ENCODE measurements at places on chromosomes 2 and 18.

- no peak for DNase-seq
Observed at GRCh38 chr2:60516383-60516811, 37.1 kb downstream of the BCL11A start.

DNA sequence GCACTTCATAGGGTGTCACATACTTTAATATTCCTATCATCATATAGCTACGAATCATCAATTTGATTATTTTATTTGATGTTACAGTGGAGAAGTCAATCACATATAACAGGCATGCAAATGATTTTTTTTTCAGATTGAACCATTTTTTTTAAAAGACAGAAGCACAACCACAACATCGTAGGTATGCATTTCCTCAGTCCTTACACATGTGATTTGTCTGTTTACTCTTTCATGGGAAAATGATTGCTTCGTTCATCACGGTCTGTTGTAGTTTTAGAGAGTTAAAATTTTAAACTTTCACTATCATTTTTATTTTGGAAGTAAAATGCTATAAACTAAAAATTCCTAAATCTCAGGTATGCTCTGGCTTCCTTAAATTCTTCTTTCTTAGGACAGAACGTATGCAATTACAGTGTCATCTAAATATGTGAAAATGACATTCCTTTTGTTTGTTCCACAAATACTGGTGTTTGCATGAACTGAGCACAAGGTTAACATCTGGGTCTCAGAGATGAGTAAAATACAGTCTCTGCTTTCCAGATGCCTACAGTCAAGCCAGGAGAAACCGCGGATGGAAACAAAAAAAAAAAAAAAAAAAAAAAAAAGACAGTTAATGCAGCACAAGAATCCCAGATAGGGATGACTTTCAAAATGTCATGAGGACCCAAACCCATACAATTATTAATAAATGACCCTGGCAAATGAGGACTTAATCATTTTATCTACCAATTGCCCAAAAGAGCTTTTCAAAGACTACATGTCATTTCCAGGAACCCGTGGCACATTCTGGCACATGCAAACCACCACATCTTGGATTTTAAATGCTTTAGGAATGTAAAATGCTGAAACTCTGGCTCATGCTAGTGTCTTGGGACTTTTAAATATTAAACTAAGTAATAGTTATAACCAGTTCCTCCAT is 201.2 kb downstream of the LRP1B start:
- DNase-seq, result no peak

DNA sequence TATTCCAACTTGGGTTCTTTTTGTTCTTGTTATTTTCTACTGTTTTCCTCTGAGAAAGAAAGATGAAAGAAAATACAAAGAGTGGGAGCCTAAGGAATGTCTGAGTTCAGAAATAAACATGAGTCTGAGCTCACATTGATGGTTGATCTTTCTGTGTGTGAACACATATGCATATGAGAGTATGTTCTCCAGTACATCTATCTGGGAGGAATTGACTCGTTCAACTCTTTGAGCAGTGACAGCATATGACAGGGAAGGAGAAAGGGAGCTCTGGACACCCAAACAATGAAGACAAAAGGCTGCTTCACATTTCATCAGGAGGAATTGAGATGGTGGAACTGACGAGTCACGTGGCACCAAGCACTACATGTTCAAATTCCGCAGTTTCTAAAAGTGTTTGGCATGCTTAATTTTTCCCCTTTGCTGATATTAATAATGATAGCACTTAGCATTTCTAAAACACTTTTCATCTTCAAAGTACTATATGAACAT is 229.8 kb upstream of the ACVR2A start:
- DNase-seq, result no peak

DNA sequence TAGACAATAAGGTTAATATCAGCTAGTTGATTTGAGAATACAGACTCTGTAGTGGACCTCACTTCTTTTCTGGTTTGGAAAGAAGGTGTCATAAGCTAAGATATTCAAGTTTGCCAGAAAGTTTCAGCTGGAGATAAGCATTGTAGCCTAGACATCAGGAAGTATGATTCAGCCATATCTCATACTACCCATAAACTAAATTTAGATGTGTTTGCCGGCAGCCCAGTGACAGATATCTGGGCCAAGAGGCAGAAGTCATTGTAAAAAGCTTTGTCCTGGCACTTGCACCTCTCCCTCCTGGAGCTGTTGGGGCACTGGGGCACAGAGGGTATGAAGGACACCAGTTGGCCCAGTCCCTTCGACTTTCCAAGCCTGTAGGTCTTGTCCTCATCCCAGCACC is 128.0 kb downstream of the EPHA4 start:
- DNase-seq, result no peak

DNA sequence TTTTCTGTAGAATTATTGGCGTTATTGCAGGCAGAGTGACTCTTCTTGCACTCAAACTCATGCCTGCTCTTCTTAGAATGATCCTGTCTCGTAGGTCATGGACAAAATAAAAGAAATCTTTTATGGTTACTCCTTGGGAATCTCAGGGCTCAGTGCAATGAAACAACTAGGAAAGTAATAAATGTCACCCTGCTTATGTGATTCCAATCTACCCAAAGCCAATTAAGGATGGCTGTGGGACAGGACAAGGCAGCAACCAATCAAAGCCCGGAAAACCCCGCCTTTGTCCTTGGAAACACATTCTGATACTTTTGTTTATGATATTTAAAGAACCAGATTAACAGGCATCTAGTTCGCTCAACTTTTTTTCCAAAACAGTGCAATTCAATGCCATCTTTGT is 53.0 kb downstream of the GRB14 start:
- DNase-seq, result no peak

DNA sequence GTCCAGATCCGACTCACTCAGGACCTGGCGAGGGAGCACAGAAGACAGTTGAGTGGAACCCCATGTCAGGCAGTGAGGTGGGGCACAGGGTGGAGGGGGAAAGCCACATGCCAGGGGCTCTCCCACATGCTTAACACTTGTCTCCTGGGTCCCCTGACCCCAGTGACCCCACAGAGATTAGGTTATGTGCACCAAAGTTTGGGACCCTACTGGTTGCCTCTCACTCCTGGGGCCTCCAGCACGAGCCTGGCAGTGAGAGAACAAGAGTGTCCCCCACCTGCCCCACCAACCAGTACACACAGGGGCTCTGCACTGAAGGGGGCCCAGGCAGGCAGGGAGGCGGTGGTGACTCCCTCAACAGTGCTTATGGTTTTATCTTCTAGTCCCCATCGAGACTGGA is 58.3 kb downstream of the CIB4 start:
- no peak for DNase-seq

DNA sequence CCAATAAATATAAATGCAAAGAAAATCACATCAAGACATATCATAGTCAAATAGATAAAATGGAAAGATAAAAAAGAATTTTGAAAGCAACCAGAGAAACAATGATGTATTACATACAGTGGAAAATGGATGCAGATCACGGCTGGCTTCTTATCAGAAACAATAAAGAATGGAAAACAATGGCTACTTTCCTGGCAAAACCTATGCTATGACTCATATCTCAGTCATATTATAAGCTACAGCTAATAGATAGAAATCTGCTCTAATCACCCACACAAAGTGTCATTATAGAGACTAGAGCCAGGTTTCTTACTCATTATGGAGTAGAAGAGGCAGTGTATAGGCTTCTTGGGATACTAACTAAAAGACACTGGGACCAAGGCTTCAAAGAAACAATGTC is 93.5 kb upstream of the TACR1 start:
- DNase-seq, result no peak

DNA sequence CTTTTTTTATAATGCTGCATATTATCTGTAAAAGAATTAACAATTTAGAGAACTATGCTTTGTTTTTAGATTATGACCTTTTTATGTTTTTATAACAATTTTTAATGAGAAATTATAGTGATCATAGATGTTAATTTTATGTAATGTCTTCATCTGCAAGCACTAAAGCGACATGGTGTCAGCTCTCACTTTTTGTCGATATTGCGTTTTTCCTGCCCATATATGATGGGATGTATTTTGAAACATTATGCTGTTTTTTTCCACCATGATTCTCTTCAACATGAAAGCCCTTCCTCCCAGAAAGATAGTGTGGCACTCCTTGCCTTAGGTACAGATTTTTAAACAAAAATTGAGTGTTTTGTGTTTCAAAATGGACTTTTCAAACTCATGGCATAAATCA is 104.3 kb downstream of the KCNH7 start:
- DNase-seq, result no peak

DNA sequence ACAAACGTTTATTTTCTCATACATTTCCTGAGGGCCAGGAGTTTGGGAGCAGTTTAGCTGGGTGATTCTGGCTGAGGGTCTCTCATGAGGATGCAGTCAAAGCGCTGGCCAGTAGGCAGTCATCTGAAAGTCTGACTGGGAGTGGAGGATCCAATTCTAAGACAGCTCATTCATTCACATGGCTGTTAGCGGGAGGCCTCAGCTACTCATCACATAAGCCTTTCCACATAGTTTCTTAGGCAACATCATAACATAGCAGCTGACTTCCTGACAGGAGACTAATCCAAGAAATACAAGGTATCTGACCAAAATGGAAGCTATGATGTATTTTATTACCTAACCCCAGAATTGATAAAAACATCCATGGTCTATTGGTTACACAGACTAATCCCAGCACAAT is 2.9 kb upstream of the MRPL44 start:
- no peak for DNase-seq

DNA sequence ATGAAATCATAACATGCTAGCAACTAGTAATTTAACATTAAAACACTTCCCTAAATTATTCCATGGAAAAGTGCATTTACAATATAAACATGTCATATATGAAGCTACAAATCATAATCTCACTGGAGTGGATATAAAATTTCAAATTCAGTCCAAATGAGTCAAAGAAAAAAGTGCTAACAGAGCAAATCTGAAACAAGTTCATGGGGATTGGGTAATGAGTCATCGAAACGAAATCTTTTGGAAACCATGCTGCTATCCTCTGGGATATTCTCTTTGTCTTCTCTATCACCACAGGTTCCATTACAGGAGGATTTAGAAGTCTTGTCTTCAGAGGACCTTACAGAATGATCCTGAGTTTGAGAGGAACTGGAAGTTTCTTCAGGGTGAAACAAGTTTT is 34.1 kb downstream of the STK17B start:
- DNase-seq, result no peak

DNA sequence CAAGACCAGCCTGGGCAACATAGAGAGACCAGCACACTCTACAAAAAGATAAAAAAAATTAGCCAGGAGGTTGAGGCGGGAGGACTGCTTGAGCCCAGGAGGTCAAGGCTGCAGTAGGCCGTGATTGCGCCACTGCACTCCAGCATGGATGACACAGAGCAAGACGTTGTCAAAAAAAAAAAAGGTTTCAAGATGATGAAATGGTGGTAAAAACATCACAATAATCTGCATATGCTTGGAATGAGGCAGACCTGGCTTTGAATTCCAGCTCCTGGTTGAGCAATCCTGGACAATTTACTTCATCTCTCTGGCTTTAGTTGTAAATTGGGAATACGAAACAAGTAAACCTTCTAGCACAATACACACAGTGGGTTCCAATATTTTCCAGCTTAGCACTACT is 24.1 kb downstream of the USP40 start:
- no peak for DNase-seq
